ENCODE measurements at places on chromosomes 12 and 14.

DNA sequence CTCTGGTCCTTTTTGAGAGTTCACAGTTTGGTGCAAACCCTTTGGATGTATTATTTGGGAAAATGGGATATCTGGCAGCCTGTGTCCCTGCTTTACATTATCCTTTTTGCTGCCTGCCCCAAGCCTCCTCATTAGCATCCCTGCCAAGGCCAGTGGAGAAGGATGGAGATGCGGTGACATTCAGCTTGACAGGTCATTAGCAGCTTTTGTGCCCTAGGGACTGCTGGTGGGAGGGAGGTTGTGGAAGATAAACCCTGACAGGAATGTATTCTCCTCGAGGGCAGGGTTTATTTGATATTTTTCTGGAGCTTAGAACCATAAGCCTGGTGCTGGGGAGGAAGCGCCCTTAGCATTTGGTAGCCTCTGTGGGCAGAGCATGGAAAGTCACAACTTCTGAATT, 49.3 kb downstream of the PTPN11 start:
- DNase-seq, result no peak

GRCh38 chr12:39930101-39930500, 175.8 kb downstream of the SLC2A13 start:
- DNase-seq, result no peak

- DNase-seq, result no peak
Measured at GRCh38 chr12:86254399-86255107, 1.6 kb downstream of the MGAT4C start.

GRCh38 chr14:92706386-92706785, 42.0 kb downstream of the LGMN start:
- DNase-seq, result no peak

DNA sequence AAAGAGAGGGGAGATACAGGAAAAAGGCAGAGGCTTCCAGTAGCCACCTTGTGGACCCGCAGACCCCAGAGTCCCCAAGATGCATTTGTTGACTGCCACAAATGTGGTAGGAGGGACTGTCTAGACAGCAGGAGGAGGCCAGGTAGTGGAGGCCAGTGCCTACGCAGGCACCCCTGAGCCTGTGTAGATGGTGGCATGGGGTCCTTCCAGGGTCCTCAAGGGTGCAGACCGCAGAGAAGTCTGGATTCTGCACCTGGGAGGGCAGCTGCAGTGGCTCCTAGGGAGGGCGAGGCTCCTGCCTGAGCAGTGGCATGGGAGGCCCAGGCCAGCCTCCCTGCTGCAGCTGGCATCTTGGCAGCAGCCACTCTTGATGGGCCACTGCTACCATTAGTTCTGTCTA, 119.7 kb downstream of the NTS start:
- DNase-seq, result no peak

DNA sequence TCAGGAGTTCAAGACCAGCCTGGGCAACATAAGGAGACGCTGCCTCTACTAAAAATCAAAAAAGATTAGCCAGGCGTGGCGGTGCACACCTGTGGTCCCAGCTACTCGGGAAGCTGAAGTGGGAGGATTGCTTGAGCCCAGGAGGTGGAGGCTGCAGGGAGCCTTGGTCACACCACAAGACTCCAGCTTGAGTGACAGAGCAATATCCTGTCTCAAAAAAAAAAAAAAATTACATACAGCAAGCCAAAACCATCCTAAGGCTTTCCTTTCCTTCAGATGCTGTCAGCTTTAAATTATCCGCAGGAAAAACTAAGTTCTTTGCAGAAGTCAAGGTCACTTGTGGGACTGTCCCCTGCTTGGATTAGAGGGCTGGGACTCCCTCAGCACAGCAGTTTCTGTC, 1.3 kb downstream of the CS start:
- no peak for DNase-seq

DNA sequence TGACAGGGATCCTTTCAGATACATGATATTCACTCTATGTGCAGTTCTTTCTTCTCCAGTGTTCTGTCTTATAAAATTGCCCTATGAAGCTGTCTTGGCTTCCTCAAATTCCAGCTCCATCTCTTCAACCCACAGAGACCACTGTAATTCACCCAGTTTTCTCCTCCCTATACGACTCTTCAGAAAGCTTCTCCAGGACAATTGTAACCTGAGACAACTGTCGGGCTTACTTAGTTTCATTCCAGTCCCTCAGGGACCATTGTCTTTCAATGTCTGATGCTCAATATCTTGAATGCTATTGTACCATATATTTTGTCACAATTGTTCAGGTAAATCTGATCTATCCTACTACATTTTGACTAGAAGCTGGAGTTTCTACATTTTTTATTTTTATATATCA, 345.3 kb downstream of the RPL10L start:
- DNase-seq, result no peak

DNA sequence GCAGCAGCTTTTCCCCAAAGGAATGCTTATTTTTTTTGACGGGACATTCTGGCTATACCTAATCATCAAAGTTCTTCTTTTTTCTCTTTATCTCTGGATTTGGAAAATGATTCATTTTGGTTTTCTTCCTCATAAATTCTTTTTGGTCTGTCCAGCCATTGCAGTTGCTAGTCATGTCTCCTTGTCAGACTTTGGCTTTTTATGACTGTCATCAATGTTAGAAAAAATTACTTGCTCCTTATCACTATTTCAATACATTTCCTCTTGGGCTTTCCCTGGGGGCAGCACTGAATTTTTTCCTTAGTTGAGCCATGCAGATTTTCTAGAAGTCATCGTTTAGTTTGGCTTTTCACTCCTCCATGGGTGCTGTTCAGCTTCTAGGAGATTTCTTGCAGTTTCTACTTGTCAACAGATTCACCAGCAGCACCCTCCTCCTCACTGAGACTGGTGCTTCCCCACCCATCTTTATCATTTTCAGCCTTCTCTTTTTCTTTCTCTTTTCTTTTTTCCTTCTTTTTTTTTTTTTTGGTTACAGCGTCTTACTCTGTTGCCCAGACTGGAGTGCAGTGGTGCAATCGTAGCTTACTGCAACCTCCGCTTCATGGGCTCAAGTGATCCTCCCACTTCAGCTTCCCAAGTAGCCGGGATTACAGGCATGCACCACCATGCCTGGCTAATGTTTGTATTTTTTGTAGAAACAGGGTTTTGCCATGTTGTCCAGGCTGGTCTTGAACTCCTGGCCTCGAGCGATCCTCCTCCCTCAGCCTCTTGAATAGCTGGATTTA, 5.2 kb downstream of the ADIPOR2 start:
- no peak for DNase-seq

GRCh38 chr12:100576331-100577036, 3.0 kb downstream of the GAS2L3 start:
- no peak for DNase-seq

GRCh38 chr14:60599727-60600126, 49.5 kb downstream of the SIX1 start:
- DNase-seq, result no peak

GRCh38 chr14:23347406-23348296, 5.0 kb downstream of the SLC22A17 start:
- no peak for DNase-seq

DNA sequence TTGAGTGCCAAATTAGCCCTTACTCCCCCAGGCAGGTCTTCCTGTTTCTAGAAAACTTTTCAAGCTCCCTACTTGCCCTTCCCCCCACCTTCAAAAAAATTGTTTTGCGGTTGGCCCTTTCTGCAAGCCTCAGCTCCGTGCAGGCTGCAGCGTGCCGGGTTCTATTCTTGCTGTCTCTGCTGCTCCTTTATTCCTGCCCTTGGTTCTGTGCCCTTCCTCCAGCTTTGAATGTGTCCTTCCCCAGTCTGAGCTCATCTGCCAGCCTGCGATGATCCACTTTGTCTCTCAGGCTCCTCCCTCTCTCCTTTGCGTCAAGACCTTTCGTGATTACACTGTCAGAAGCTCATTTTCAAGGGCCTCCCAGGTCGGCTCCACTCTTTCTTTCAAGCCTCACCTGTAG, 98.6 kb downstream of the IRF2BPL start:
- peak; percentile 73 for DNase-seq

DNA sequence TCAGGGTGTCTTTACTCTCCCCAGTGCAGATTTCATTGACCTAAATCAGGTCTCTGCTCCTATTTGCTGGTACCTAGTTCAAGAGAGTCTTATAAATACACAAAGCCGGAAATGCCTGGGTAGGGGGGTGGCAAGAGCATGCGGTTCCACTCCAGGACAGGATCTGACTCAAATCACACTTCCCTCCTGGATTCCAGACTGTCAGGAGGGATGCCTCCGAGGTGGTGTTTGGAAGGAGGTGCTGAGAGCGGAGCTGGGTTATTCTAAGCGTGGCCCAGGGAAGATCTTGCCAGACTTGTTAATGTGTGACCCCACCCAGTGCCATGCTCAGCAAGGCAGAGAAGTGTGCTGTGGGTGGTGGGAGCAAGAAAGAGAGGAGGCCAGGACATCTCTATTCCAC, 49.8 kb downstream of the B4GALNT3 start:
- DNase-seq, result no peak

GRCh38 chr12:133221241-133221640, 14.4 kb downstream of the ANHX start:
- DNase-seq, result no peak

DNA sequence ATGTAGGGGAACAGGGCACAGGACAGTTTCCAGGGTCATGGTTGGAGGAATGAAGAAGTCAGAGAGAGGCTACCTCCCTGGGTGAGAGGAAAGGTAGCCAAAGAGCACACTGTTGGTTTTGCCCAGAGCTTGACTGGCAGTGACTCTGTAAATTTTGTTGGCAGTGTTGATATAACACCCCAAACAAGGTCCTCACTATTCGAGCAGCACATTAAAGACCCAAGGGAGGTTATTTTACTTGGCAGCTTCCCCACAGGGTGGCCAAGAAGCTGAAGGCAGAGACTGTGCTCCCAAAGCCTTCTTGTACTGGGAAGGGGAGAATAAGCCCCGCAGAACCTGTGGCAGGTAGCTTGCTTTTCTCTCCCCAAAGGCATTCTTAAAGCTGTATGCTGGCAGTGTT, 40.6 kb downstream of the WSCD2 start:
- no peak for DNase-seq

DNA sequence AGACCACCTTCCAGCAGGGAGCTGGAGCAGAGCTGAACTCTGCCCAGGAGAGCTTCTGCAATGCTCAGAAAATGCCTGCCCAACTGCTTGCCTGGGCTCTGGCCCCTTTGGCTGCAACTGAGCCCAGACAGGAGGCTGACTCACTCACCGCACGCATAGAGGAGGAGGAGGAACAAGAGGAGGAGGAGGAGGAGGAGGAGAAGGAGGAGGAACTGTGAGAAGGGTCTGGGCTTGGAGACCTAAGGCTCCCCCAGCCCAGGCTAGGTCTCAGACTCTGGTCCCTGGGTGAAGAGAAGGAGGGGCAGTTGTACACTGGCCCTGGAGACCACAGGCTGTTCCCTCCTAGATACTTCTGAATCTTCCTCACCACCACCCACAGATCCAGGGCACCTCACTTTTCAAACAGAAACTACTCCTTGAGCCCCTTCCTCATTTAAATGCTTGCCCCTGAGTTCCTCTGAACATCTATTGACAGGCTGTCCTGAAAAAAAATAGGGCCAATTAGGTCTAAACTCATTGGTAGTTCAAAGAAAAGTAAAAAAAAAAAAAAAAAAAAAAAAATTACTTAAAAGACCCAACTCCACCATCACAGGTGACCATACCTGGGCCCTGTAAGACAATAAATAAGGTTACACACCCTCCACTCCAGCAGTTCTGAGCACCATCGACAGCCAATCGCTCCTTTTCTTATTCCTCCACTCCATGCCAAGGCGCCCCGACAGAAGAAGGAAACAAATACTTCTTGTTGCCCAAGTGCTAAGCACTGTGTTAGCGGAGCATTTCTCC, 674 bp downstream of the VDR start:
- peak; percentile 67 for DNase-seq

GRCh38 chr14:92874962-92875661, 47.8 kb upstream of the CHGA start:
- DNase-seq, result no peak

- no peak for DNase-seq
Measured at GRCh38 chr14:41609704-41610183, 3.1 kb downstream of the LRFN5 start.

DNA sequence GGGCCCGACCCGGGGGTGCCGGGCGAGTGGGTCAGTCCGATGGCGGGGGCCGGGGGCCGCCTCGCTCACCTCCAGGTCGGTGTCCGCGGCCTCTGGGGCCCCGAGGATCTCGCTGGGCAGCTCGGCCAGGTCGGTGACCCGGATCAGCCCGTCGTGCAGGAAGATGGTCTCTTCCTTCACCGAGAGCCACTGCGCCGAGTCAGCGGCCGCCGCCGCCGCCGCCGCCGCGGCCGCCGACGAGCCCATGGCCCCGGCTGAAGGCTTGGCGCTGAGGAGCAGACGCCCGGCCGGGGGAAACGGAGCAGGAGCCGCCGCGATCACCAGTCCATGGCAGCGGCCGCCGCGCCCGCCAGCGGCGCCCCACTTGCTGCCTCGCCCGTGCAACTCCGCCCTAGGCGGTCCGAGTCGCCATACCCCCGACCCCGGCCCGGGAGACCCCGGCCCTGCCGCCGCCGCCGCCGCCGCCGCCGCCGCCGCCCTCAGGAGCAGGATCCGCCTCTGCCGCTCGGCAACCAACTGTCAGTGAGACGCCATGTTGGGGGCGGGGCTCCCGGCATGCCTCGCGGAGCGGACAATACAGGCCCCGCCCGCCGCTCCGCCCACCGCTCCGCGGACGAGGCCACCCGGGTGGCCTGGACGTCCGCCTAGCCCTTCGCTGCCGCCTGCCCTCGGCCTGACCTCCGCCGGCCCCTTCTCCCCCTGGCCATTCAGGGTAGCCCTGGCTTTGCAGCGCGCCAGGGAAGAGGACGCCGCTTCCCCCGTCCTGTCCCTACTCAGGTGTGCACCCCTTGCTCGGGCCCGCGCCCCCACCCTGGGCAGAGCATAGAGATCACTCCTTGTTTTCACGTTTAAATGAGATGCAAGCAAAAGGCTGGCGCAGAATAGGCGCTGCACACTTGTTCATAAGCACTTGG, at the start of gene HECTD4:
HECTD4 (minus strand) TSS at position 549 of the 914 bp plus-strand sequence; CDS start at position 246, 303 bp downstream.
- peak; percentile 90 for DNase-seq

- DNase-seq, result no peak
Measured at GRCh38 chr12:122003651-122004611, 17.8 kb upstream of the BCL7A start.

- DNase-seq, result no peak
Measured at GRCh38 chr12:71007781-71008404, 87.4 kb upstream of the PTPRR start.

GRCh38 chr14:50978888-50979287, 34.6 kb upstream of the PYGL start:
- no peak for DNase-seq

DNA sequence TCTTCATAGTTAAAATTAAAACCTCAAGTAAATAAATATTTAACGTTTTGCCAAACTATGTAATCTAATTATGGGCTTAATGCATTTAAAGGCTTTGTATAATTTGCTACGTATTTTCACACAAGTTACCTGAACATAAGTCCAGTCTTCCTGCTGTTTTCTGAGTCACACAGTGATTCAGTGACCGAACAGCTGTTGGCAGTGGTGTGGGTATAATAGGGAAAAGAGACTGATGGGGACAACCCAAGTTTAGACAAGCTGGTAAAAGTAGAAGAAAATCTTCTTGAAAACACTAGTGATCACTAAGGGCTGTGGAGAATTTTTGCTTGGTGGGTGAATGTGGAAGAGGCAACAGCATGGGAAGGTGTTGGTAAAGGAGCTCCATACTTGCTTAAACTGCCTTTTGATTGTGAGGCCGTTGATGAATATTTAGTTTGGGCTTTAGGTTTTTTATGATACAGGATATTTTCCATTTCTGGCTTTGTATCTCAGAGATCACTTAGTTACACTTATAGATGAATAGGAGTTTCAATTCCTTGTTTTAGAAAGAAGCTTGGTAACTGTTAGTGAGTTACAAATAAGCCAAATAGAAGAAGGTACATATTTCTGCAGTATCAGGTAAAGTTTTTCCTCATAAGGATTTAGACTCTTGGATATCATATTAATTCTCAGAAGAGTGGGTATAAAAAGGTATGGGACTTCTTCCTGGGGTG, 23.9 kb downstream of the LRRK2 start:
- DNase-seq, result no peak

- peak; percentile 2 for DNase-seq
Measured at GRCh38 chr12:124323771-124324530, 29.1 kb downstream of the RFLNA start.
